ENCODE measurements at places on chromosomes 2 and 18.

DNA sequence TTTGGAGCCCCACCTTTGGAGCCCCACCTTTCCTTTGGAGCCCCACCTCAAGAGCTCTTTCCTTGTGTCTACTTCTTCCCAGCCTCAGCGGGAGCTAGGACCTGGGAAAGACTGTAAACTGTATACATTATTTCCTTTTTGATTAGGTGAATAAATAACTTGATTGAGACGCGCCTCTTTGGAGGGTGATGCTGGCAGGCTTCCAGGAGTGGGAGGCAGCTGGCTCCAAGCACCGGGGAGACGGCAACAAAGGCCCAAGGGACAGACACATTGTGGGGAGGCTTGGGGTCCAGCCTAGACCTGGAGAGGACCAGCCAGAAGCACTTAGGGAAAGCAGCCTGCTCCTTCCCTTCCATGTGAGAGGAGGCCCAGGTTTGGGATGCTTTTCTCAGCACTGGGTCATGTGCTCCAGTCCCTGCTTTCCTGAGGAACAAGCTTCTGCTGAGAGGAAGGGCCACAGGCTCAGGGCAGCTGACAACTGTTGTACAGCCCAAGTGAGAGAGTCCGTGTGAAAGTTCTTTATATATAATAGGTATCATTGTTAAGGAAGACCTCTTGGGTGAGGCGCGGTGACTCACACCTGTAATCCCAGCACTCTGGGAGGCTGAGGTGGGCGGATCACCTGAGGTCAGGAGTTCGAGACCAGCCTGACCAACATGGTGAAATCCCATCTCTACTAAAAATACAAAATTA lies 297.2 kb upstream of the SLC14A2 start:
- no peak for DNase-seq

GRCh38 chr2:186612555-186613440 lies 22.9 kb downstream of the ITGAV start:
- DNase-seq: no peak

DNA sequence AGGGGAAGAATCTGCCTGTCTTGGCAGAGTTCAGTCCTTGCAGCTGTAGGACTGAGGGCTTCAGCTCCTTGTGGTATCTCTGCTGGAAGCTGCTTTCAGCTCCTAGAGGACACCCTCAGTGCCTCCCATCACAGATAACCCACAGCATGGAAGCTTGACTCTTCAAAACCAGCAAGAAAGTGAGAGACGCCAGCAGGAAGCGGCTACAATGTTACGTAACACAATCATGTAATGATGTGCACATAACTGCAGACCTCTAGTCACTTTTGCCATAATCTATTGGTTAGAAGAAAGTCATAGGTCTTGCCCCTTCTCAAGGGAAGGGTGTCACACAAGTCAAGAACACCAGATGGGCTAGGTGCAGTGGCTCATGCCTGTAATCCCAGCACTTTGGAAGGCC lies 69.1 kb upstream of the AFF3 start:
- DNase-seq: no peak

- DNase-seq: no peak
These were observed 246.3 kb upstream of the KLHL29 start for GRCh38 chr2:23138701-23139100.

GRCh38 chr2:219648176-219648575 lies 20.7 kb downstream of the SLC4A3 start:
- DNase-seq: no peak

GRCh38 chr2:214904634-214905033 lies 95.2 kb upstream of the BARD1 start:
- DNase-seq: no peak

Data from SHP77 treated with DMSO at 0.1 percent for 48 hours (cell line).